Left ventricle myocardium inferior (tissue), 1 donor: ENCODE measurements at places on chromosomes 2 and 18.

DNA sequence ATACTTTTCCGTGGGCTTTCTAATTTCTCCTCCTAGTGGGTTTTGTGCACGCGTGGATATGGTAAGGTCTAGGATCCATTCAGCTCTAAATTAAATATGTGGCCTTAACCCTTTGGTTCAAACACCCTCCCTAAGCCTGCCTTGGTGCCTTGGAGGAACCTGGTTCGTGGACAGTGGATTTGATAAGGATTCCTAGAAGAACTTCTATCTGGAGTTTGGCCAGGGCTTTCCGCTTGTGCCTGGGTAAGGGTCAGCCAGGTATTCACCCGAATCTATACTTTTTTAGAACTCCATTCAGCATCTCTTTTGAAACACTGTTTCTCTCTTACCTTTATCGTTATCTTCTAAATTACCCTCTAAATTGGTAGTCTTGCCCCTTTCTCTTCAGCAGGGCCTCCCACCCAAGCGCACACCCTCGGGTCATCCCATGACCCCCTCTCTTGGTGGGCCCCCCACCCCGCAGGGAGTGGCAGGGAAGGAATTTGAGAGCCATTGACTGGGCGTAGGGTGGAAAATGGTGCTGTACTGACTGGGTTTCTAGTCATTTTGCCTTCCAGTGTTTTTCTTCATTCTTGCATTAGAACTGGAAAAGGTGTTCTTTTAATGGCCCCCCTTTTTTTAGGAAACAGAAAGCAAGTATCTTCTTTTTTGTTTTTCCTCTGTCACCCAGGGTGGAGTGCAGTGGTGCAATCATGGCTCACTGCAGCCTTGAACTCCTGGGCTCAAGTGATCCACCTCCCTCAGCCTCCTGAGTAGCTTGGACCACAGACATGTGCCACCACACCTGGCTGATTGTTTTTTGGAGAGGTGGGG, 1.8 kb downstream of the SOCS6 start:
- DNase-seq, result no peak

GRCh38 chr2:238974501-238975166, 126.7 kb downstream of the TWIST2 start:
- DNase-seq, result no peak

DNA sequence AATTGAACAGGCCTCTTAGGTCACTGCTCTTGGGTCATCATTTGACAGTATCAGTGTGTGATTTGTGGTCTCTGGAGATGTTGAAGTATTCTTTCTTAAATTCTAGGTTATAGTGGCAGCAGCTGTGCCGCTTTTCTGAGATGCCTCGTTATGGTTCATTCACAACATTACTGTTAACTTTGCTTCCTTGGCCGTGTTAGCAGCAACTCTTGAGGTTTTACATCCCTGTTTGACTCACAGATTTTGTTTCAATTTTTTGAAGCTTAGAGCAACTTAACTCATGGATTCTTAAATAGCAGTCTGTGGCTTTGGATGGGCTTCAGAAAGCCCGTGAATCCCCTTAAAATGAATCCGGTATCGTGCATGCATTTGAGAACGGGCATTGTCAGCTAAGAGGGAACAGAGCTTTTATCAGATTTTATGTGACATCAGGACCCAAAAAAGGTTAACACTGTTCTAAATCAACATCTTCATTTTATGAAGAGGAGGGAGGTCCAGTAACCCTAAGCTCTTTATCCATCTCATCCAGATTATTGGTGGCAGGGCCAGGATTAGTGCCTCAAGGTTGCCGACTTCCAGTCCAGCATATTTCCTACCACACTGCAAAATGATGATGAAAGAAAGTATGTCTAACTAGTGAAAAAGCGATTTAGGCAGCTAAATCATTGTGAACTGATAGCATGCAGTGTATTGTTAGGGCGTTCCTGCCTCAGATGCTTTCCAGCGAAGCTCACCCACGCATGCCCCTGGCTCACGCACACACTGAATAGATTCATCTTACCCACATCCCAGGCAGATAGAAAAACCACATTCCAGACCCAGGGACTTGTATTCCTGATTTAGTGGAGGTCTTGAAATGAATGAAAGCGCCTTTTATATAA, 5.1 kb downstream of the TRIB2 start:
- DNase-seq, result no peak

GRCh38 chr2:26584191-26584590, 57.0 kb downstream of the CIB4 start:
- DNase-seq, result no peak

GRCh38 chr2:8677646-8678592, 3.9 kb upstream of the ID2 start:
- DNase-seq, result peak; percentile 53

DNA sequence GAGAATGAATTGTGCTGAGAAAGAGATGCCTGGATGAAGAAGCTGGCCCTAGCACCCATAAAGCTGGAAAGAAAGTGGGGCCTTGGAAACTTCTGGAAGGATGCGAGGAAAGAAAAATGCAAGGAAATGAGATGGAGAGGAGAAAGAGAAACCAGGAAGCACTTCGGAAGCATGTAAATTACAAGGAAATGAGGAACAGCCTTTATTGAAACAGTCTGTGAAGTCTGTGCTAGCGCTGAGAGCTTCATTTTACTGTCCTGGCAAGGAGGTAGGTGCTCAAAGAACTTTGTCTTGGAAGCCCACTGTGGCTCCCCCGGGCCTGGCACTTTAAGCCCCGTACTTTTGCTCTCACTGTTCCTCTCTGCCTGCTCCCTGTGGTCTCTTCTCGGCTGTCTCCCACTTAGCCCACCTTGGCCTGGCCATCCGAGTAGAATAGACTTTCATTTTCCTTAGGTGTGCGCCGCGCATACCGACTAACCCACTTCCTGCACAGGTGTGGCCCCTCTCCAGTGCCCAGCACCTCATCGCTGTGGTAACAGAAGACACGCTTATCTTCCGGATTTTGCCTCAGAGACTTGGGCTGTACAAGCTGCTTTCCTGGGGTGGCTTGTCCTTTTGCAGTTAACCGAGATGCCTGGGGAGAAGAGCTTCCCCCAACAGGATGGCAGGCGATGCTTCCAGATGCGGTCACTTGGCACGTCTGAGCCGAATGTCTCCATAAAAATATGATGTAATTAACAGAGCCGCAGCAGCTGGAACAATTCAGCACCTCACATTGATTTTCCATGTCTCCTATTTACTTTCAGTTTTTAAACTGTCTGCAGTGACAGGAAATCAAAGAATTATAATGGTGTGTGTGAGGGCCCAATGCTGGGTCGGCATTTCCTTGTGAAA, 199.6 kb downstream of the HRH4 start:
- peak; percentile 53 for DNase-seq
